ENCODE measurements at places on chromosomes 6 and 20. TPM values are rescaled to one million over a fixed set of nuclear protein-coding genes. Genes with fewer than 3 reads are reported as not detected.

The SLC24A3 gene
- total RNA-seq: not detected

The STX11 gene
- 24.7 TPM for total RNA-seq

The IMPG1 gene
- total RNA-seq: not detected

The SMIM28 gene
- total RNA-seq: not detected

The OR2J3 gene
- total RNA-seq: not detected

The KIAA1755 gene
- not detected for total RNA-seq

The MMP24 gene
- not detected for total RNA-seq

The DEFB129 gene
- total RNA-seq: not detected

The SYNDIG1 gene
- not detected for total RNA-seq

The RIMS4 gene
- not detected for total RNA-seq

The OPRM1 gene
- total RNA-seq: not detected

The SGK2 gene
- total RNA-seq: 0.17 TPM

The IPCEF1 gene
- total RNA-seq: 4.2 TPM

The LINC00237 gene
- not detected for total RNA-seq

The FRK gene
- 0.02 TPM for total RNA-seq

The TGM3 gene
- total RNA-seq: not detected

The MUCL3 gene
- total RNA-seq: not detected

The HLA-DOA gene
- 1.8 TPM for total RNA-seq

The GJA1 gene
- total RNA-seq: not detected

The GNRH2 gene
- 2.1 TPM for total RNA-seq

The APOBEC2 gene
- not detected for total RNA-seq

The FANCE gene
- 21.9 TPM for total RNA-seq

The DIDO1 gene
- 60.5 TPM for total RNA-seq

The PRR3 gene
- 41.6 TPM for total RNA-seq

The ADNP gene
- total RNA-seq: 77.4 TPM

The TRIM31 gene
- not detected for total RNA-seq

The HDGFL1 gene
- total RNA-seq: not detected

The CALHM4 gene
- total RNA-seq: not detected

The PRR18 gene
- total RNA-seq: not detected

The SMLR1 gene
- not detected for total RNA-seq

The RAD21L1 gene
- not detected for total RNA-seq

The SEL1L2 gene
- total RNA-seq: not detected

The KCNK5 gene
- total RNA-seq: 36.7 TPM

The COL10A1 gene
- total RNA-seq: not detected

The PTCHD4 gene
- not detected for total RNA-seq

The GSTA3 gene
- total RNA-seq: not detected

The HLA-DMA gene
- total RNA-seq: 14.1 TPM

The STK35 gene
- 21.3 TPM for total RNA-seq

The ADGB gene
- total RNA-seq: not detected

The RSPO3 gene
- total RNA-seq: not detected

The RBM24 gene
- not detected for total RNA-seq

The OVOL2 gene
- total RNA-seq: not detected

The GNAS-AS1 gene
- 1.4 TPM for total RNA-seq

The SLCO4A1 gene
- total RNA-seq: 49.8 TPM

The BPI gene
- total RNA-seq: not detected

The ENPP1 gene
- 1.2 TPM for total RNA-seq

The SLC4A11 gene
- total RNA-seq: 3.3 TPM

The LY6G6D gene
- not detected for total RNA-seq

The SGK1 gene
- total RNA-seq: 50.2 TPM

The MACROD2 gene
- not detected for total RNA-seq

The KCNB1 gene
- 0.08 TPM for total RNA-seq

The EEF1A2 gene
- 0.80 TPM for total RNA-seq

The JAG1 gene
- 1.3 TPM for total RNA-seq

The ENPP4 gene
- 5.9 TPM for total RNA-seq

All from activated T-helper 1 cell treated with anti-CD3 and anti-CD28 coated beads, Interleukin-12 subunit alpha, Interleukin-12 subunit beta, Interleukin-2, Interleukin-4 antibody, amounts not matched to agents 30 ng/mL and 10 ng/mL and 1 ng/mL, durations not matched to agents 14 hours and 24 hours and 36 hours (primary cell).